KG1 (cell line): ENCODE measurements at places on chromosomes 6 and 20.

- DNase-seq, result no peak
Measured at GRCh38 chr6:37794825-37795224, 24.7 kb upstream of the ZFAND3 start.

- no peak for DNase-seq
Measured at GRCh38 chr6:73109659-73110058, 115.6 kb downstream of the KHDC1L start.

- no peak for DNase-seq
Measured at GRCh38 chr20:53073636-53074415, 101.7 kb downstream of the TSHZ2 start.

GRCh38 chr6:151400473-151400872, 9.1 kb upstream of the ZBTB2 start:
- DNase-seq, result no peak

GRCh38 chr20:25484911-25485511, 77.5 kb downstream of the GINS1 start:
- no peak for DNase-seq

DNA sequence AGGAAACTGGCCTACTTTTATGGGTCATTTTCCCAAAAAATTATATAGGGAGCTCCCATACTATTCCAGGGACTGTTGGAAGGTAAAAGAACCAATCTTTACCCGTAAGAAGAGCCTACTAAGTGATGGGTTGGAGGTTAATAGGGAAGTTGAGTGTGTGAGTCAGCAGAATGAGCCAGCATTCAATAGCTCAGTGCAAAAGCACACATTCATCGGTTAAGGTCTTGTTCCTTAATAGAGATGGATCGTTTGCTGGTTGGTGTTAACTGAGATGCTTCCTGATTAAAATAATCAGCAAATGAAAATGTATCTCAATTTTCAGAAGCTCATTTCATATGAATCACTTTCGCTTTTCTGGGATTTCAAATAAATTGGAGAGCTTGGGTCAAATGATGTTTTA, 115.3 kb upstream of the MRPS10 start:
- no peak for DNase-seq

DNA sequence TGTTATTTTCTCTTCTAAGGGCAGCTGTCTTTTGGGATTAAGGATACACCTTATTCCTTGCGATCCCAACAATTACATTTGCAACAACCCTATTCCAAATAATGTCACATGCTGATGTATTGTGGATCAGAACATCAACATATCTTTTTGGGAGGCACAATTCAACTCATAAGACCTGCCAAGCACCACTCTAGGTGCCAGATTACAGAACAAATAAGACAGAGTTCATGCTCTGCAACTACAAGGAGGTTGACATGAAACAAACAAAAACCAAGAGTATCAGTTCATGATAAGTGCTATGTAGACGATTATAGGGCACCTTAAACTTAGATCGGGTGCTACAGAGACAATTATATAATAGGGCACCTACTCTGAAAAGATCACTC, 203.2 kb upstream of the SGK1 start:
- DNase-seq, result no peak

GRCh38 chr6:27601668-27602254, 128.9 kb upstream of the ZNF184 start:
- no peak for DNase-seq

DNA sequence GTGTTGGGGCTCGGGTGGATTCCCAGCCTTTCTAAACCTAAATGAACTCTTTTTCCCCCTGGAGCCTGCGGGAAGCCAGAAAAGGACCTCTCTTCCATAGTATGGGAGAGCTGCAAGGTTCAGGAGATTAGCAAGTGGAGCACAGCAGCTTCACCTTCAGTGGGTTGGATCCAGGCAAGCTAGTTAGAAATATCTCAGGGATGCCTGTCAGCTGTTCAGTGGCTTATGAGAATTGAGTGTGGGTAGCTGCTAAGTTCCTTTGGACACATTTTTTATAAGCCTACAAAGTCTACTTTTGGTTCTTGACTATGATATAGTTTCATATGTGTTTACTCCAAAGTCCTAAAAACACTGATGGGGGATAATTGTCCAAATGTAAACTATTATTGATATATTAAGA, 642.1 kb downstream of the EPM2A start:
- DNase-seq, result no peak

GRCh38 chr6:1400126-1400850, 10.9 kb downstream of the FOXF2 start:
- no peak for DNase-seq
